ENCODE measurements at places on chromosomes 12 and 14.

DNA sequence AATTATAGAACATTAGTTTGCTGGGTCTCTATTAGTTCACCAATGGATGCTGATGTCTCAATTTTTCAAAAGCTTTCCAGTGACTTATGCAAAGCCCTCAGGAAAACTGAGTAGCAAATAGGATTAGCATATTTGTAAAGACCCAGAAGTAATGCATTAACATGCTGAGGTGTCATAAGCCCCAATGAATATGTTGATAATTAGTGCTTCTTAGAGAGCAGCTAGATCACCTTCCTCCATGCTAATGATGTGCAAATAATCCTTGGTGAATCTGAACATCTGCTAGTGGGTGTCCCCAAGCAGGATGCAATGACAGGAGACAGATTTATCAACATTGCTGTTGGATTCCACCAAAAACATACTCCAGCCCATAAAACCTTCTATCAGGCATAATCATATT lies 19.0 kb downstream of the IFNG start:
- no peak for DNase-seq

- DNase-seq: no peak
These were observed 2.5 kb upstream of the LRIG3 start for GRCh38 chr12:58922849-58923248.

DNA sequence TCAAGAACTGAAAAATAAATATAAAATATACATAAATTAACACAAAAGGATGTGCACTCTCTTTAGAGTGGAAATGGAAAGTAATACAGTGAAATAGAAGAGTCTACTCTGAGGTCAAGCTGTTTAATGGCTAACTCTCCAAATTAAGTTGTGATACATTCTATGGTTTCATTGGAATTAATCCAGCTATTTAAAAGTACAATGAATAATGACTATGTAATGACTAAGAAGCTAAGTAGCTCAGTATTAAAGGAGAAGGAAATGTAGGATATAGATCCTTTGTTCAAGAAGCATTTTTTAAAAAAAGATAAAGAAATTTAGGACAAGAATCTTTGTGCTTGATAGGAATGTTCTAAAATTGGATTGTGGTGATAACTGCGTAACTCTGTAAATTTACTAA lies 85.3 kb downstream of the LRP6 start:
- no peak for DNase-seq

- DNase-seq: no peak
These were observed 17.5 kb downstream of the MTRFR start for GRCh38 chr12:123250471-123251383.

- no peak for DNase-seq
These were observed 509.6 kb downstream of the NOVA1 start for GRCh38 chr14:26088275-26088674.

DNA sequence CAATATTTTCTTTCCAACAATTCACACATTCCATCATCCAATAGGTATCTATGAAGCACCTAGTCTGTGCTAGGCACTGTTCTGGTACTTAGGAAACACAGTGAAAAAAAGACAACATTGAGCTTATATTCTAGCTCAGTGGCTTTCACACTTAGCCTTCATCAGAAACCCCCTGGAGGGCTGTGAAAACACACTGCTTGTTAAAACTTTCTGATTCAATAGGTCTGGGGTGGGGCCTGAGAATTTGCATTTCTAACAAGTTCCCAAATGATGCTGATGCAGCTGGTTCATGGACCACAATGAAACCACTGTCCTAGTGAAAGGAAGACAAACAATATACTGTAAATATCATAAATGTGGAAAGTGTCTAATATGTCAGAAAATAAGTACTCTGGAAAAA lies 5.9 kb downstream of the VTI1B start:
- no peak for DNase-seq

GRCh38 chr12:23760495-23760894 lies 189.0 kb downstream of the SOX5 start:
- no peak for DNase-seq

DNA sequence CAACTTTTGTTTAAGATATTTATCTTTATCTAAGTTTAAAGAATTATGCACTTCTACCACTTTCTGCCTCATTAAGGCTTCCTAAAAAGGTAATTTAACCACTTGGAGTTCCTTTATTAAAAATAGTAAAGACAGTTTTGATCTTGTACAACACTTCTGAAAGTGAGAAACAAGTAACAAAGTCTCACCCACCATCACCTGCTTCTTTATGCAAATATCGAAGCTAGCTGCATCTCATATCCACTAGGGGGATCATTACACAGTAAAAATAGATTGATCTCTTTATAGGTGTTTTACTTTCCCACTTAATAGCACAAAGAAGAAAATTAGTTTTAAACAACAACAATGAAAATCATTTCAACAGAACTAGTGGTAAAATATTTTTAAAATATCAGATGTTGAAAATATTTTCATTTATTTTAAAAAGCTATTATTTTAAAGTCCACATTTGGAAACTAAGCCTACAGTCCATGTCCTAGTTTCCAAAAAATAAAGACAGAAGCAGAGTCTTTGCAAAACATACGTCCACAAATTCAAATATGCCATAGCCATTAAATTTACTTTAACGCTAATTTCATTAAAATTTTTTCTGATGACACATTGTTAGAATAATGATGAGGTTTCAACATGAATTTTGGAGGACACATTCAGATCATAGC lies 160.0 kb upstream of the SOX5 start:
- DNase-seq: no peak

DNA sequence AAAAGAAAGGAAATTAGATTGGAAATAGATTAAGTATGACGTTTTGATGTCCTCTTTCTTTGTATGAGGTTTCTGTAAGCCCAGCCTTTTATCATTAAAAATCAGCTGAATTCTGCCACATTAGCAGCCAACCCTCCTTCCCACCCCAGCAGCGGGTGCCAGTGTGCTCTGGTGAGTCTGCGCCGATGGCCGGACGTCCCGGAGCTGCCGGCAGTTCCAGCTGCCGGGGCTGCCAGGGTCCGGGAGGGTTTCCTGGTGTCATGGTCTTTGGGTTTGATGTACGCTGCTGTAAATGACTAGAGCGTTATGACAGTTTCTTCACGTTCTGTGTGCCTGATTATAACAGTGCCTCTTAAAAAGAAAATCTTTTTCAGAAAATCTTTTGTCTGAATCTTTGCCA lies 51.5 kb upstream of the DYNC1H1 start:
- DNase-seq: no peak

GRCh38 chr14:93909429-93910128 lies 17.6 kb upstream of the FAM181A start:
- DNase-seq: no peak

- no peak for DNase-seq
These were observed 36.3 kb upstream of the SINHCAF start for GRCh38 chr12:31362115-31362758.

- DNase-seq: no peak
These were observed 9.7 kb upstream of the SERPINA1 start for GRCh38 chr14:94398182-94398479.

DNA sequence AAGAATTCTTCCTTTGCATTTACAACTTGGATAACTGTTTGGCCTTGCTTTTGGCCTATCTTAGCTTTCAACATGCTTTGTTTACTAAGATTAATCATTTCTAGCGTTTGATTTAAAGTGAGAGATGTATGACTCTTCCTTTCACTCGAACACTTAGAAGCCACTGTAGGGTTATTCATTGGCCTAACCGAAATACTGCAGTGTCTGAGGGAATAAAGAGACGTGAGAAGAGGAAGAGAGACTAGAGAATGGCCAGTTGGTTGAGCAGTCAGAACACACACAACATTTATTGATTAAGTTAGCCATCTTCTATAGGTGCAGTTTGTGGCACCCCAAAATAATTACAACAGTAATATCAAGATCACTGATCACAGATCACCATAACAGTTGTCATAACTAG lies 62.3 kb upstream of the CCDC175 start:
- DNase-seq: no peak

All from stimulated activated CD4-positive, alpha-beta T cell treated with anti-CD3 and anti-CD28 coated beads, Interleukin-12 subunit alpha, Interleukin-12 subunit beta, amount 100 ng/mL, for 48 hours (primary cell).